ENCODE measurements at places on chromosomes 7 and 10. TPM values are rescaled to one million over a fixed set of nuclear protein-coding genes. Genes with fewer than 3 reads are reported as not detected.

SPDYE1 gene
- total RNA-seq, result not detected

GRCh38 chr7:67398916-67399315 is 402.3 kb downstream of the TYW1 start:
- no peak overlapping the region for H3K27ac ChIP-seq
- H3K27me3 ChIP-seq, result no peaks in the 10 kb centered on the region
- no peaks in the 10 kb centered on the region for H3K4me1 ChIP-seq
- no peaks in the 10 kb centered on the region for H3K36me3 ChIP-seq

EPHA1 gene
- total RNA-seq, result 29.9 TPM

DNA sequence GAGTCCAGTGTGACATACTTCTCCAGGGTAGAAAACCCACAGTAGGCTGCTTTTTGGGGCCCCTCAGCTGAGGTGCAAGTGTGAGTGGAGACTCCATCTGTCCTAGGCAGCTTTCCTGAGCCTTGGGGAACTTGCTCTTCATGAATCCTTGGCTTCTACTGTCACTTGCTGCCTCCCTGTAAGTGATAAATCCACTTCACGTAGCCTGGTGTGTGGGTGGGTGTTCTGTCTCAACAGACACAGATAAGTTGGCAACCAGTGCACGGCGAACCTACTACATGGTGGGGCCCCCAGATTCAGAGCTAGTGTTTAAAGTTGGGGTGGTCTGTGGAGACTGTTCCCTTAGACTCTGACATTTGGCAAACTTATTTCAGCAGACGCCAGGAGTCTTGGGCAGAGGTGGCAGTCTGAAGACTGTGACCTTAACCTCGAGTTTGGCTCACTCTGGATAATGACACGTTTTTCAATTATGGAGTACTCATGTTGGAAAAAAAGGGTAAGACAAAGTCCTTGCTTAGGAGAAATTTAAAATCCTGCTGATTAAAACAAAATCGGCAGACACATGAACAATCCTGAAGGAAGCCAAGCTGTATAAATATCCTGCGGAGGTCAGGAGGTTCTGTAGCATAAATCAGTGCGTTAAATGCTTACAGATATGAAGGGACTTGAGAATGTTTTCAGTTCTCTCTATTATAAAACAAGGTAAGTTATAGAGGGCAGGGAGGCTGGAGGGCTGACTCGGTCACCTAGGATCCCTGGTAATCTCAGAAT is 376.9 kb downstream of the PHTF2 start:
- no peaks in the 10 kb centered on the region for H3K36me3 ChIP-seq
- no peak for DNase-seq
- no peaks in the 10 kb centered on the region for H3K4me1 ChIP-seq
- H3K4me3 ChIP-seq, result no peak overlapping the region
- H3K27me3 ChIP-seq, result peaks cover 82% of the 10 kb centered on the region

- H3K27me3 ChIP-seq, result no peaks in the 10 kb centered on the region
- no peak overlapping the region for H3K4me3 ChIP-seq
- no peak overlapping the region for H3K27ac ChIP-seq
- no peaks in the 10 kb centered on the region for H3K36me3 ChIP-seq
Measured at GRCh38 chr7:16581286-16581685, 54.7 kb downstream of the LRRC72 start.

NME8 gene
- total RNA-seq, result not detected

- no peaks in the 10 kb centered on the region for H3K36me3 ChIP-seq
- H3K4me1 ChIP-seq, result peaks cover 20% of the 10 kb centered on the region
- H3K27ac ChIP-seq, result no peak overlapping the region
- H3K4me3 ChIP-seq, result no peak overlapping the region
Measured at GRCh38 chr10:72088889-72089575, 681 bp upstream of the SPOCK2 start.

LHFPL3 gene
- not detected for total RNA-seq

Measured in HCT116 (cell line).